GM06990 (cell line): ENCODE measurements at places on chromosomes 6 and 20.

GRCh38 chr6:152981989-152982903 is 595 bp downstream of the FBXO5 start:
- DNase-seq = no peak

DNA sequence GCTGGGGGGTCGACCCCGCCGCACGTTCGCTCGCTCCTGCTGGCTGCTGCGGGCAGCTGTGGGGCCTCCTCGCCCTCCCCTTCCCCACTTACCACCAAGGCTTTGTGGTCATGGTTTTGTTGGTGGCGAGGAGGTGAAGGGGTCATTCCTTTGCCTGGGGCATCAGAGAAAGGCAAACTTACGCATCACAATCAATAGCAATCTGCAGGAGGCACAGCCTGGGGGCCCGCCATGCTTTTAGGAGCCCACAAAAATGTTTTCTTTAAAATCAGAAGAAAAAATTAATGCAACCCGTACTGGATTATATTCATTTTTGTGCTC is 137.0 kb downstream of the IMPG1 start:
- DNase-seq = no peak

DNA sequence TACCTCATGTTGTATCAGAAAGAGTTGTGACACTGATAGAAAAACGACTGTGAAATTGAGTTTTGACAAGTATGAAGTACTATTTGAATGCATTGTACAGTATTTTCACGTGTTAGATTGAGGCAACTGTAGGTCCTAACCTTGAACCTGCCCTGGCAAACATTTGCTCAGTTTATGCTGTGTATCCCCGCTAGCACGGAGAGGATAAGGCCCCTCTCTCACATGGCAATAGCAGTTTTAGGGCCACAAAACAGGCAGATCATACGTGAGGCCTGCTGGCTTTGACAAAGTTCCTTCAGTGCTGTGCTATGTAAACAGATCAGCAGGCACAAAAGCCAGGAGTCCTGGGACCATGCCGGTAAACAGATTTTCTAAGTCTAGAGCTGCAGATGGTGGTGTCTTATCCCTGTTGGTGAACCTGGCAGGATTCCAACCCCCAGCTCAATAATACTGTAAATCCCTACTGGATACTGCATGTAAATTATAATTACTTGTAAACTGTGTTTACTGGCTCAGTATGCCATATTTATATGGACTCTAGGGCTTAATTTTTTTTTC is 23.8 kb upstream of the FAM217A start:
- DNase-seq = no peak

- no peak for DNase-seq
These were observed 46.0 kb downstream of the MAPK14 start for GRCh38 chr6:36073587-36073986.

GRCh38 chr20:49540687-49541435 is 27.1 kb downstream of the PTGIS start:
- DNase-seq = no peak

GRCh38 chr6:18323935-18324705 is 59.8 kb upstream of the DEK start:
- DNase-seq = no peak

DNA sequence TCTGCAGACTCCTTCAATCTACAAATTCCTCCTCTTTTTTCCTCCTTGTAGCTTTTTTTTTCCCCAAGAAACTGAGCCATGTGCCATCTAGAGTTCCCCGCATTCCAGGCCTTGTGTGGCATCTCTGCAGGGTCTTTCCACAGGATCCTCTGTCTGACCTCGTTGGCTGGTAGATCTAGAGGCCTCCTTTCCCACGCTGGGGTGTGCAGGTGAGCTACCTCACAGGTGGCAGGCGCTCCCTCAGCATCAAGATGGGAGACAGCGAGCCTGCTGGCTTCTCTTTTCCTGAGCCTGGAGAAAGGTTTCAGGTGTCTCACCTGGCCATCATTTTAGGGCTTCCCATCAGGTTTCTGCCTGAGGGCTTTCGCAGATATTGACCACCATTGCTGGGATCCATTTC is 9.6 kb upstream of the NELFCD start:
- no peak for DNase-seq

DNA sequence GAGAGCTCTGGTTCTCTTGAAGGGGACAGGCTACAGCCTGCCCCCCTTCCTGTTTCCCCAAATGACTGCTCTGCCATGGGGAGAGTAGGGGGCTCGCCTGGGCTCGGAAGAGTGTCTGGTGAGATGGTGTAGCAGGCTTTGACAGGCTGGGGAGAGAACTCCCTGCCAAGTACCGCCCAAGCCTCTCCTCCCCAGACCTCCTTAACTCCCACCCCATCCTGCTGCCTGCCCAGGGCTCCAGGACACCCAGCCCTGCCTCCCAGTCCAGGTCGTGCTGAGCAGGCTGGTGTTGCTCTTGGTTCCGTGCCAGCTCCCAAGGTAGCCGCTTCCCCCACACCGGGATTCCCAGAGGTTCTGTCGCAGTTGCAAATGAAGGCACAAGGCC is 9.8 kb downstream of the VEGFA start:
- DNase-seq = no peak
